ENCODE measurements at places on chromosomes 6 and 20. TPM values are rescaled to one million over a fixed set of nuclear protein-coding genes. Genes with fewer than 3 reads are reported as not detected.

C6orf132 gene
- 27.4 TPM for total RNA-seq

- DNase-seq = no peak
- peaks cover 47% of the 10 kb centered on the region for H3K4me1 ChIP-seq
- H3K27me3 ChIP-seq = no peaks in the 10 kb centered on the region
These were observed 85.2 kb downstream of the FKBP5 start for GRCh38 chr6:35603326-35604202.

F13A1 gene
- total RNA-seq = 35.0 TPM

DNA sequence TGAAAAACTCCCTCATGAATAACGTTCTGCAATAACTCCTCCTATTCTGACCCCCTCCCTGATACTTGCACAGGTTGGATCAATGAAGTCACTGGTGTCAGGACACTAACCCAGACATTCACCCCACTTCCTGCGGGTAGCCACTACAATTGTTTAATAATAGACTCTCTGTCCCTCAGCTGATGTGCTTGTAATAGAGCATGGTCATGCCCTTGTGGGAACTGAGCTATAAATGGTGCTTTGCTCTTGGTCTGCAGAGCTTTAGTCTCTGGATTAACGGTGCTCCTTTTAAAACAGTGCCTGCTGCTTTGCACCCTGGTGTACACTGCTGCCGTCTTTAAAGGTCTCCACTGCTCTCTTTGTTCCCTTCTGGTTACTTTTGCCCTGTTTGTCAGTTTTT, 127.3 kb downstream of the BACH2 start:
- H3K36me3 ChIP-seq = no peaks in the 10 kb centered on the region
- H3K27me3 ChIP-seq = no peaks in the 10 kb centered on the region
- H3K4me3 ChIP-seq = no peak overlapping the region

GRCh38 chr20:40956542-40957264, 71.9 kb upstream of the TOP1 start:
- H3K27me3 ChIP-seq = no peaks in the 10 kb centered on the region
- DNase-seq = peak; percentile 18
- H3K4me1 ChIP-seq = no peaks in the 10 kb centered on the region
- no peaks in the 10 kb centered on the region for H3K36me3 ChIP-seq
- no peak overlapping the region for H3K4me3 ChIP-seq

PTCRA gene
- not detected for total RNA-seq

- no peaks in the 10 kb centered on the region for H3K4me1 ChIP-seq
- H3K27me3 ChIP-seq = no peaks in the 10 kb centered on the region
- no peak overlapping the region for H3K27ac ChIP-seq
- no peak for DNase-seq
- peaks cover 44% of the 10 kb centered on the region for H3K36me3 ChIP-seq
These were observed 150.7 kb downstream of the DTNBP1 start for GRCh38 chr6:15512126-15512525.

DNA sequence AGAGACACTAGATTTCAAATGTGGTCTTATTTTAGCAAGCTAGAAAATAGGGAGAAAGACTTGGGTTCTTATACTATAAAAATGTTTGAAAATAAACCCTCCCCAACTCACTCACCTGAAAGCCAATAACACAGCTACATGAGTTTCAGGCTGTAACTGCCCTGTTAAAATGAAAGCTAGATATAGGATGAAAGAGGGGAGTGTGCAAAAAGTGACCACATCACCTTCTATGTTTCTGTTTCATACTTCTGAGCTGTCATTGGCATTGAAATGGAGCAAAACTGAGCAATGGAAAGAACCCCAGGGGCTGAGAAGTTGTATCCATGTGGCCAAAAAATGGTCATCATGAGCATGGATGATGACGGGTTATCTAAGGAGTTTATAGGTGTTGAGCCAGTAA, 148.1 kb upstream of the TENT5A start:
- no peak for DNase-seq
- H3K27ac ChIP-seq = no peak overlapping the region
- H3K4me1 ChIP-seq = peaks cover 12% of the 10 kb centered on the region

- no peaks in the 10 kb centered on the region for H3K4me1 ChIP-seq
- DNase-seq = no peak
- H3K4me3 ChIP-seq = no peak overlapping the region
- H3K27me3 ChIP-seq = no peaks in the 10 kb centered on the region
These were observed 177.3 kb downstream of the CARMIL1 start for GRCh38 chr6:25456249-25457040.

GMPR gene
- total RNA-seq = 11.9 TPM

RRAGD gene
- total RNA-seq = 45.1 TPM

- peak overlapping the region; percentile 36 for H3K27ac ChIP-seq
- no peak for DNase-seq
- no peaks in the 10 kb centered on the region for H3K27me3 ChIP-seq
- H3K4me1 ChIP-seq = no peaks in the 10 kb centered on the region
These were observed 100.3 kb downstream of the SMOC2 start for GRCh38 chr6:168541307-168541706.

- H3K27ac ChIP-seq = no peak overlapping the region
- no peak overlapping the region for H3K4me3 ChIP-seq
- no peaks in the 10 kb centered on the region for H3K4me1 ChIP-seq
- H3K36me3 ChIP-seq = no peaks in the 10 kb centered on the region
- no peak for DNase-seq
- H3K27me3 ChIP-seq = no peaks in the 10 kb centered on the region
These were observed 126.9 kb upstream of the VGLL2 start for GRCh38 chr6:117138425-117138824.

GRCh38 chr6:8174571-8174970, 72.2 kb upstream of the EEF1E1 start:
- DNase-seq = no peak
- no peaks in the 10 kb centered on the region for H3K36me3 ChIP-seq
- no peak overlapping the region for H3K27ac ChIP-seq
- H3K27me3 ChIP-seq = no peaks in the 10 kb centered on the region
- H3K4me3 ChIP-seq = no peak overlapping the region

DNA sequence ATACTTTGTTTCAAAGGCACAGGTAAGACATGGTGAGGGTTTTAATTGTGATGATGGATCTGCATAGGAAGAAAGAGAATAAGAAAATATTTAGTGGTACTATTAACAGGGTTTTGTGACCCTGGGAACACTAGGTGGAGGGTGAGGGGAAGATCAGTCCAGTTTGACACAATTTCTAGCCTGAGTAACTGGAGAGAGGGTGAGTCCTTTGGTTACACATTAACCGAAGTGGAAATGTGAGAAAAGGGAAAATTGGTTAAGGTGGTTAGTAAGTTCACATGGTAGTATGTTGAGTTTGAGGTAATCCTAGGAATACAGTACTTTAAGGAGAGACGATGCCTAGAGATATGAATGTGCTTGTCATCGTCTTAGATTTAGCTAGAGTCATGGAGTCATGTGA, 54.8 kb upstream of the POU3F2 start:
- peaks cover 31% of the 10 kb centered on the region for H3K27me3 ChIP-seq
- no peak overlapping the region for H3K27ac ChIP-seq
- H3K4me3 ChIP-seq = no peak overlapping the region
- H3K4me1 ChIP-seq = no peaks in the 10 kb centered on the region
- H3K36me3 ChIP-seq = no peaks in the 10 kb centered on the region

GRCh38 chr6:170277893-170278742, 12.8 kb downstream of the DLL1 start:
- H3K36me3 ChIP-seq = peaks cover 8% of the 10 kb centered on the region
- peaks cover 8% of the 10 kb centered on the region for H3K4me1 ChIP-seq
- H3K27me3 ChIP-seq = no peaks in the 10 kb centered on the region
- no peak overlapping the region for H3K4me3 ChIP-seq

GRCh38 chr6:37236921-37237320, 20.7 kb upstream of the TBC1D22B start:
- no peaks in the 10 kb centered on the region for H3K36me3 ChIP-seq
- H3K4me3 ChIP-seq = no peak overlapping the region
- H3K27ac ChIP-seq = no peak overlapping the region
- H3K27me3 ChIP-seq = no peaks in the 10 kb centered on the region

SPATA25 gene
- 15.5 TPM for total RNA-seq

PTK6 gene
- 98.5 TPM for total RNA-seq

FAXC gene
- total RNA-seq = 52.5 TPM

DNA sequence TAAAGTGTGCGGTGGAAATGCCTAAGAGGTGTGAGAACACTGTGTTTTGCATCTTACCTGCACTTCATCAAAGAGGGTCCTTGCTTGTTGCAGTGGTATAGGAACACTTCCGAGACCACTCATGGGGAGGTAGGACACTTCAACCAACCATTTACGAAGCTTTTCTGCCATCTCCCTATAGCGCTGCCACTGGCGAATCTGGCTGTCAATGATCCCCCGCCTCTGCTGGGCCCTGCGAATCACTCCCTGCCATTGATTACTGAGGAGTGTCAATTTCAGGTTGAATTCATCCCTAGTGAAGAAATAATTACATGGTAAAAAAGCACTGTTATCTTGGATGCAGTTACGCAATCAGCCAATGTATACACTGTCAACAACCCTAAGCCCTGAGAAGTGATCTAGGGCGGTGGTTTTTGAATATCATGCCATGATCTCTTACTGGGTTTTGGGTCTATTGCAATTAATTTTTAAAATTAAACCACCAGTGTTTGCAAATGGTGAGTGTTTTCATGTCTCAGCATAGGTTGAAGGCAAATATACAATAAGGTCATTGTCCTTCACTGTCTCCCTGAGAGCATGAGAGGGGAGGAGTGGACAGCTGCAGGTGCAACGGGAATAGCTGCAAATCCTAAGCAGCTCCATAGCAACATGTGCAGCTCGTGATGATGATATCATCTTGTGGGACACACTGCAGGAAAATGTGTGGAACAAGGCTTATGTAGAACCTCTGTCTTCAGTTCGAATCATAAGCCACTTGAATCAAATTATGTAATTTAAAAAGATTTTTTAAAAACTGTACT, 400.6 kb downstream of the ESR1 start:
- peaks cover 75% of the 10 kb centered on the region for H3K36me3 ChIP-seq
- DNase-seq = no peak
- no peaks in the 10 kb centered on the region for H3K27me3 ChIP-seq
- H3K4me1 ChIP-seq = no peaks in the 10 kb centered on the region

- H3K27me3 ChIP-seq = no peaks in the 10 kb centered on the region
- no peak for DNase-seq
- H3K36me3 ChIP-seq = no peaks in the 10 kb centered on the region
- H3K27ac ChIP-seq = no peak overlapping the region
- no peak overlapping the region for H3K4me3 ChIP-seq
These were observed 298.5 kb upstream of the TBX18 start for GRCh38 chr6:85062884-85063283.

HUS1B gene
- total RNA-seq = 4.8 TPM

ANGPT4 gene
- total RNA-seq = not detected

DNA sequence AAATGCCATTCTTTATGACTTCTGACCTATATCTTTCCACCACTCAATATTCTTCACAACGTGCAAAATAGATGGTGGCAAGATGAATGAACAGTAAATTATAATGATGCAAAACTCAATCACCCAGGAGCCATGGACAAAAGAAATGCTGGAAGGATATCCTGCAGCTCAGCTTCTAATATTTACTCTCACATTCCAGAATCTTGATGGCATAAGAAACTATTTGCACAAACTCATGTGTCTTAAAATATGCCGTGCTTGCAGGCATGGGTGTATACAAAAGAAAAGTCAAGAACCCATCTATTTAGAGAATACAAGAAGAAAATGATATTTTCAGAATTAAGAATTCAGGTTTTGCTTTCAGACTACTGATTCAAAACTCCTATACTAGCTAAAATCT, 217.8 kb downstream of the SLC35F1 start:
- no peak overlapping the region for H3K27ac ChIP-seq
- H3K4me3 ChIP-seq = no peak overlapping the region
- no peaks in the 10 kb centered on the region for H3K4me1 ChIP-seq

- H3K36me3 ChIP-seq = no peaks in the 10 kb centered on the region
- H3K27ac ChIP-seq = no peak overlapping the region
- no peak overlapping the region for H3K4me3 ChIP-seq
- H3K4me1 ChIP-seq = no peaks in the 10 kb centered on the region
- no peak for DNase-seq
These were observed 1003.1 kb downstream of the KIF16B start for GRCh38 chr20:15570156-15570555.

DNA sequence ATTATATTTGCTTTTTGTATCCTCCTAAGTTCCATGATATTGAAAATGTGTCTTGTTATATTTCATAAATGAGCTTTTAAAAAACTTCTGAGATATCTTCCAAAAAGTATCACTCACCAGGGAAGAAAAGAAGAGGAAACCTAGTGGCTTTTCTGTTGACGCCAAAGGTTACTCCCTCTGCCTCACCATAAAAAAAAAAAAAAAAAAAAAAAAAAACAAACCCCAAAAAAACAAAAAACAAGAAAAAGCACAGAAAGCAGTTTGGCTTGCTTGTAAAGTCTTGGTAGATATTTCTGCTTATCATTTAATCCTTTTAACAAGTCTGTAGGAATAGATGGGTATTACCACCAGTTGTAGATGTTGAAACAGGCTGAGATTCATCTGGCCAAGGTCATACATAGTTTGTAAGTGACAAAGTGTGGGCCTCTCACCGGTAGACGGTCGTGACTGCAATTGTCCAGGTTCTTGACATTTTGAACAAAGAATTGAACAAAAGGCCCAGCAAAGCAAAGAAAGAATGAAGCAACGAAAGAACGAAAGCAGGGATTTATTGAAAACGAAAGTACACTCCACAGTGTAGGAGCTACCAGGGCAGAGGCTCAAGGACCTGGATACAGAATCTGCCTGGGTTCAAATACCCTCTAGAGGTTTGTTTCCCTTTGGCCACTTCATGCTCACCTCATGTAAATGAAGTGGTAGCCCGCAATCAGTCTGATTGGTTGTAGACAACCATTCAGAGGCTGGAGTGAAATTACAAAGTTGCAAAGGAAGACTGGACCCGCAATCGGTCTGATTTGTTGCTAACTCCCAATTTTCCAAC, 11.6 kb upstream of the ELOVL5 start:
- peak overlapping the region; percentile 93 for H3K27ac ChIP-seq
- no peaks in the 10 kb centered on the region for H3K36me3 ChIP-seq
- peaks cover 10% of the 10 kb centered on the region for H3K4me1 ChIP-seq
- peak overlapping the region; percentile 58 for H3K4me3 ChIP-seq

- DNase-seq = no peak
- peaks cover 47% of the 10 kb centered on the region for H3K27me3 ChIP-seq
- H3K27ac ChIP-seq = no peak overlapping the region
- H3K4me3 ChIP-seq = peak overlapping the region; percentile 63
These were observed 1.2 kb downstream of the ISM1 start for GRCh38 chr20:13222319-13222716.

MAP1LC3A gene
- total RNA-seq = 19.8 TPM

ELOVL4 gene
- total RNA-seq = 1.4 TPM

PRSS35 gene
- not detected for total RNA-seq

GRCh38 chr6:142374965-142375733, 73.3 kb downstream of the ADGRG6 start:
- no peak overlapping the region for H3K27ac ChIP-seq
- peak; percentile 63 for DNase-seq
- H3K27me3 ChIP-seq = no peaks in the 10 kb centered on the region
- peaks cover 14% of the 10 kb centered on the region for H3K4me1 ChIP-seq
- H3K4me3 ChIP-seq = no peak overlapping the region

DNA sequence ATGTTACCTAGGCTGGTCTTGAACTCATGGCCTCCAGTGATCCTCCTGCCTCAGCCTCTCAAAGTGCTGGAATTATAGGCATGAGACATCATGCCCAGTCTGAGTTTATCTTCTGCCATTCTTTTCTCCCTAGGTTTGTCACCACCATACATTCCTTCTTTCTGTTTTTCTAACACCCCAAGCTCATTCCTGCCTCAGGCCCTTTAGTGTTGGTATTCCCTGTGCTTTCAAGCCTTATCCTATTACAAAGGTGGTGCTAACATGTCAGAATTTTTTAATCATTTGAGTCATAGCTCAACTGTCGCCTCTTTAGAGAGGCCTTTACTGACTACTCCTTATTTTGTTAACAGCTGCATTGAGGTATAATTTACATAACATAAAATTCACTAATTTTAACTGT, 221.1 kb upstream of the PRSS16 start:
- no peaks in the 10 kb centered on the region for H3K27me3 ChIP-seq
- no peak overlapping the region for H3K27ac ChIP-seq
- no peak for DNase-seq
- H3K4me1 ChIP-seq = no peaks in the 10 kb centered on the region

MYMX gene
- total RNA-seq = not detected

RBPJL gene
- not detected for total RNA-seq
